ENCODE measurements at places on chromosomes 4 and X.

DNA sequence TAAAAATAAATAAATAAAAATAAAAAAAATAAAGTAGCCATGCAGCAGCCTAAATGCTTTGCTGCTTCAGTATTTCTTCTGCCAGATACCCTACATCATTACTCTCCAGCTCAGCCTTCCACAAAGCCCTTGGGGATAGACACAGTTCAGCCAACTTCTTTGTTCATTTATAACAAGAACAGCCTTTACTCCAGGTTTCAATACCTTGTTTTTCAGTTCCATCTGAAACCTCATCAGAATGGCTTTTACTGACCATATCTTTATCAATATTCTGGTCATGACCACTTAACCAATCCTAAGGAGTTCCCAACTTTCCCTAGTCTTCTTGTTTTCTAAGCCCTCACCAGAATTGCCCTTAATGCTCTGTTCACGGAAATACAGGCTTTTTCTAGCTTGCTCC is 128.3 kb upstream of the MED14 start:
- no peak for DNase-seq

GRCh38 chr4:89001647-89002445 is 55.1 kb downstream of the FAM13A start:
- DNase-seq, result no peak

DNA sequence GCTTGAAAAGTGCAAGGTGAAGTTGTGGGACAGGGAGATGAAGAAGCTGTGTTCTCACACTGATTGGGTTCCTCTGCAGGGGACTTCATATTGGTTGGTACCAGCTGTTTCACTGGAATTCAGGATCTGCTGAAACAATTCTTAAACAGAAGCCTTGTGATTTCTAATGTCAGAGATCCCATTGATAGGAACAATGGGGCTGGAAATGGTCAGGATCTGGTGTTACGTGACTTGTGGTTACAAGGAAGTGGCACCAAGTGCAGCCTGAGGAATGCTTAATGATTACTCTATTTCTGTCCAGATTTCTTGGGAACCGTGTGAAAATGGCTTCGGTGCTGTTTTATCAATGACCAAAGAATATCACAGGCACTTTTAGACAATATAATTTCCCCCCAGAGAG is 68.1 kb downstream of the MOSPD2 start:
- DNase-seq, result no peak

- no peak for DNase-seq
Observed at GRCh38 chr4:175790083-175790482, 22.0 kb downstream of the GPM6A start.

DNA sequence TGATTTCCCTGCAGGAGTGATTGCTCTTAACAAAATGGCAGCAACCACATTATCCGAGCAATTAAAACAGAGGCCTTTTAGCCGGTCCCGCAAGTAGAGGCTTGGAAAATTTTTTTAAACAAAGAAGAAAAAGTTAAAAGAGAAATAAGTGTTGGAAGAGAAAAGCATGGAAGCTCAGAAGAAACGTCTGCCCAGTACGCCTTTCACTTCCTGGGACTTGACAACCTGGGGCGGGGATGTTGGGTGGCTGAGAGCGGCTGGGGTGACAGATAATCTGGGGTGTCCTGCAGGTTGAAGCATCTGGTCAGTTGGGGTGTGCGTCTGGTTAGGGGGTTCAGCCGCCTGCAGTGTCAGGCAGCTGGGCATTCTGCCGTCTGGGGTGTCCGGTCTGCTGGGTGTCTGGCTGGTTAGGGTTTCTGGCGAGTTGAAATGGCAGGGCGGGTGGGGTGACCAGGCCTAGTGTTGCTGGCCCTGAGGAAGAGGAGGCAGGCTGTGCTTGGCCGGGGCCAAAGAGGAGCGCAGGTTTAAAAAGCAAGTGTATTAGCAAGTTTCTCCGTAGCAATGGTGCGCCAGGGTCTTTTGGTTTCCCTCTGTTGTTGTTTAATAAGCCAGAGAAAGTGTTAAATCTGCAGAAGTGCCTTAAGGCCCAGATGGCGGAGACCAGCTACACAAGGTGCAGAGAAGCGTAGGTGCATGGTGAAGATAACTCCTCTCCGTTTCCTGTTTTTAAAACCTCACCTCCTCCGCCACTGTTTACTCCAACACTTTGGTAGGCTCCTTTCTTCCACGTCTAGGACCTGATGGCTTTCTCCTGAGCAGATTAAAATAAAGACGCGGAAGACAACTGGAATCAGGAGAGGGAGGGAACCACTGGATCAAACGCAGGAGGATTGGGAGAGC is 5.6 kb downstream of the HAND2 start:
- DNase-seq, result no peak

Data from HCEC 1CT (cell line).